Stimulated activated CD8-positive, alpha-beta memory T cell treated with anti-CD3 and anti-CD28 coated beads, Interleukin-4, amount 100 ng/mL, for 1 hour (primary cell): ENCODE measurements at places on chromosomes 7 and 10.

DNA sequence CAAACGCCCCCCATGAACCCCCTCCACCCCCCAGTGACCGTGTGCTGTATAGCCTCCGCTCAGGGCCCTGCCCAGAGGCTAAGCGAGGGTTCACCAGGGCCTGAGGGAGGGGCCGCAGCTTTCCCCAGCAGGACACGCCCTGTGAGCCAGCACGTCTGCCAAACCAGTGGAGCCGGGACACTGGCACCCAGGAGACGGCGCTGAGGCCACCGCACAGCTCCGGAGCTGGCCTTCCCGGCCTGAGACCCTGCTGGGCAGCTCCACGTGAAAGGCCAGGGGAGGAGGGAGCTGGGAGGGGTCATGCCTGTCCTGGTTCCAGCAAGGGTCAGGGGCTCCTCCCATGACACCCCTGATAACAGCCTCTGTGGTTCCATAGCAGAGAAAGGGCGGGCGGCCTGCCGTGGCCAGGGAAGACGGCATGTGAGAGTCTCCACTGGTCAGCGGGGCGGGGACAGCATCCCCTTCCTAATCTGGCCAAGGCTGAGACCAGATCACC, 278.3 kb downstream of the ELFN1 start:
- no peak for DNase-seq

GRCh38 chr10:90180886-90181691, 479.7 kb downstream of the KIF20B start:
- no peak for DNase-seq

GRCh38 chr7:106752367-106752766, 91.4 kb upstream of the CCDC71L start:
- no peak for DNase-seq

- DNase-seq: no peak
Observed at GRCh38 chr10:60203993-60204618, 185.6 kb downstream of the ANK3 start.

DNA sequence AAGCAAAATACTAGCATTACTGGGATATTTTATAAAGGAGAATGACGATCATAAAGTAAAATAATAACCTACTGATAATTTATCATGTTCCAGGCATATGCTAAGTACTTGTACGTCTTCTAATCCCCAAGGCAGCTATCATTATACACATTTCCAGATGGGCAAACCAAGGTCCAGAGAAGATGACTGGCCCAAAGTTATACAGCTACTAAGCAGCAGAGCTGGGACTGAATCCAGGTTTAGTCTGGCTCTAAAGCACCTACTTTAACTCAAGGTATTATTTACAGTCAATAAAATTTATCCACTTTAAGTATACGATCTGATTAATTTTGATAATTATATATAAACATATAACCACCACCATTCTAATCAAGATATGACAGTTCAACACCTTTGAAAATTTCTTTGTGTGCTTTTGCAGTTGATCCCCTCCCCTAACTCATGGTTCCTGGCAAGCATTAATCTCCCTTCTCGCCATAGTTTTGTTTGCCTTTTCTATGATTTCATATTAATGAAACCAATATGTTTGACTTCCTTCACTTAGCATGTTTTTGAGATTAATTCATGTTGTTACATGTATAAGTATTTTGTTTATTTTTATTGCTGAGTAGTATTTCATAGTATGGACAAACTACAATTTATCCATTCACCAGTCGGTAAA, 126.7 kb downstream of the CPEB3 start:
- no peak for DNase-seq

GRCh38 chr7:85974176-85974575, 669.5 kb upstream of the GRM3 start:
- DNase-seq: no peak

DNA sequence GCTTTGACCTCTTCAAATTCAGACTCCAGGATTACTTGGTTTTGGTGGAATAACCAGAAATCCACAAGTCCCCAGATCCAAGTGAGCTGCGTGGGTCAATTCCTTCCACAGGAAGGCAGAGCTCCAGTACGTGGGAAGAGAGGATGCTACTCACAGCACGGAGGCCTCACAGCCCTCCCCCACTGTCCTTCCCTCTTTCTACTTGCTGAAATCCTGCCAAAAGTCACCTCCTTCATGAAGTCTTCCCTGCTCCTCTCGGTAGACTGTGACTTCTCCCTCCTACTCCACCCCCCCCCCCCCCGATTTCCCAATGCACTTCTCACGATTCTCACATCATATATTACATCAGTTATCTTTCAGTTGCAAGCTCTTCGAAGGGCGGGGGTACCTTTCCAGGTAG, 12.3 kb downstream of the CAMK2G start:
- no peak for DNase-seq

GRCh38 chr7:54812756-54813322, 53.8 kb upstream of the SEC61G start:
- no peak for DNase-seq

DNA sequence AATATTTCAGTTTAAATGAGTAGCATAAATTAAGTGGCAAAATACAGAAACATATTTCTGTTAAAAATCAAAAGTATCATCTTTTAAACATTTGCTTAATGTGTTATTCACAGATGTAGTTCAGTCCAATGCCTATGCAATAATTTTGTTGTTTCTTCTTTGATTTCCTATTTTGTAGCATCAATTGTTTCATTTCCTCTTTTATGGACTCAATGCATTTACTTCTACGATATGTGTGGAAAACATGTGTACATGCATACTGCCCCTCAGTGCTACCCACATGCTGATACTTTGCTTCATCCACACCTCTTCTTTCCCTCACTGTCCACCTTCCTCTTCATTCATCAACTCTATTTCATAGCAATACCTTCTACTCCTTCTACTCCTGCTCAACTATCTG, 108.1 kb downstream of the PTN start:
- DNase-seq: no peak

GRCh38 chr10:89425000-89425399, 10.6 kb downstream of the IFIT5 start:
- DNase-seq: no peak

- DNase-seq: no peak
Observed at GRCh38 chr7:116173051-116174028, 37.0 kb upstream of the TES start.

DNA sequence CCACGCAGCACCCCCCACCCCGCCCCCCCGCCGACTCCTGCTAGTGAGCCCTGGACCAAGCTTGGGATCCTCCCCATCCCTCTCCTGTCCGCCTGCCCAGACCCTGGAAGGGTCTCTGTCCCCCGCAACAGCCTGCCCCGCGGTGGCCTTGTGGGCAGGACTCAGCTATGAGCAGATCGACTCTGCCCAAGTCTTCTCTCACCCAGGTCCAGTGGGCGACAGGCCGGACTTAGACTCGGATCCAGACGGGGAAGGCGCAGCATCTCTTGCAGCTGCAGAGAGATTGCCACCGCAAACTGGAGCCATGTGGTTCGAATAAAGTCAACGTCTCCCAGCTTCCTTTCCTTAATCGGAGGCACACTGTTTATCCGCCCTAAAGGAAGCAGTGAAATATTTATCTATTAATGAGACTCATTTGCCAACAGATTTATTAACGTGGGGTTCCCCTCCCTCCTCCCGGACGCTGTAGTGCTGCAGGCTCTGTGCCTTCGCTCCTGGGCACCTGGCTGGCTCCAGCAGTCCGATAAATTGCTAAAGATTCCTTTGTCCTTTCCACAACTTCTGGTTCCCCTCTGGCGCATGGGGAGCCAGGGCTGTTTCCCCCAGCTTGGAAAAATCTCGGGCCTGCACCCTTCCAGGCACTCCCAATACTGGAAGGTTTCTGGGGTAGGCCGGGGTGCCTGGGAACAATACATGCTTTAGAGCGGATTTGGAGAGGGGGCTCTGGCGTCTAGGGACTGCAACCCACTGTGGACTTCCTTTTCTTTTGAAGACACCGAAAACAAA, 634 bp upstream of the HOXA7 start:
- no peak for DNase-seq

DNA sequence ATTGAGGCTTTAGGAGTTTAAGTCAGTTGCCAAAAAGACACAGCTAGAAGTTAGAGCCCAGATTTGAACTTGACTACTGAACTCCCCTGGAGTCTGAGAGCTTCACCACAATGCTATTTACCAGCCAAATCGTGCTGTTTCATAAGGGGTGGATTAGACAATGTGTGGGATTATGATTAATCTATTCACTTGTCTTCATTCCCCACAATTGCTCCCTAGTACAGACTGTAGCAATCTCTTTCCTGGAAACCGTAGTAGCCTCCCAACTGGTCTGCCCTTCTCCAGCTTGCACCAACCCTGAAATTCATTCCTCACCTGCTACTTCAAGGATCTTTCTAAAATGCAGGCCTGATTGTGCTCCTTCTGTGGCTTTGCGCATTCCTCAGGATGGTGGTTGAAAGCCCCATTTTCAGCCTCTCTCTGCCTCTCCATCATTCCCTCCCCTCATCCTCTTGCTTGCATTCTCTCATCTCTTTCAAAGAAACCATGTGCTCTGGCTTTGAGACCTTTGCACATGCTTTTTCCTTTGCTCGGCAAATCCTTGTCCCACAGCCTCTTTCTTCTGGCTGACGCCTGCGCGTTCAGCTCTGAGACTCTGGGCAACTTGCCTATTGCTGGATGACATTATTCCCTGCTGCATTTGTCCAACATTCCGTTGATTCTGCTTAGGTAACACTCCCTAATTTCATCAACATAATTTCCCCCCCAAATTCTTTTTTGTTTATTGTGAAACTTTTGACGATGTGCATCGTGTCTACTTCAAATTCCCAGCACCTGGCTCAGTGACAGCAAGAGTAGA, 145.1 kb downstream of the ADRA2A start:
- DNase-seq: no peak

- no peak for DNase-seq
Observed at GRCh38 chr10:81036257-81036656, 498.6 kb downstream of the SH2D4B start.

GRCh38 chr10:48533540-48533939, 71.3 kb downstream of the ARHGAP22 start:
- DNase-seq: no peak

DNA sequence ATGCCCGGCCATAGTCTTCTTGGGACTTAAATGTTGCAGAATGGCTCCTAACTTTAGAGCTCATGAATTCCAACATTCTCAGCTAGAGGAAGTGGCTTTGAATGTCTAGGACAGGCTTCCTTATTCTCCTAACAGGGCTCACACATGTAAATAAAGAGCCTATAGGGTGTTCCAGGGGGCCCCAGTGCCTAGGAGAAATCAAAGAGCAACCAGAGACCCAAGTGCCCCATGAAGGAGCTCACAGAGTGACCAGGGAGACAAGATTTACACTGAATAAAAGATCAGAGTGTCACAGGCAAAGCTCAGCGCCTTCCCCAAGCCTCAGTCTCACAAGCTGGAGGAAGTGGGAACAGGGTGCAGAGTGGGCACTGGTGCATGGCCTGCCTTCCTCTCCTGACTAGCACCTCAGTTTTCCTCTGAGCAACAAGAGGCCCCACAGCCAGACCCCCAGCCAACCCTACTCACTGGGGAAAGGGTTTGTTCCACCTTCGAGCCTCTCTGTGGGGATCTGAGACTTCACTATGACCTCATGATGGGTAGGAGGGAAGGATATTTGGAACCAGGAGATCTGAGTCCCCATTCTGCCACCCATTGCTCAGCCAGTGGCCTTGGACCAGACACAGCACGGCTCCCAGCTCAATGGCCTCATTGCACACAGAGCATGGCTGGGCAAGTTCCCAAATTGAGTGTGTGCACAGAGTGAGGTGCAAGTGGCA, 16.0 kb downstream of the TMEM273 start:
- DNase-seq: no peak

- DNase-seq: no peak
Observed at GRCh38 chr7:85115006-85115405, 71.8 kb downstream of the SEMA3D start.

GRCh38 chr7:33195264-33195663, 65.9 kb downstream of the BBS9 start:
- DNase-seq: no peak

- no peak for DNase-seq
Observed at GRCh38 chr10:25896421-25896820, 37.6 kb upstream of the MYO3A start.

DNA sequence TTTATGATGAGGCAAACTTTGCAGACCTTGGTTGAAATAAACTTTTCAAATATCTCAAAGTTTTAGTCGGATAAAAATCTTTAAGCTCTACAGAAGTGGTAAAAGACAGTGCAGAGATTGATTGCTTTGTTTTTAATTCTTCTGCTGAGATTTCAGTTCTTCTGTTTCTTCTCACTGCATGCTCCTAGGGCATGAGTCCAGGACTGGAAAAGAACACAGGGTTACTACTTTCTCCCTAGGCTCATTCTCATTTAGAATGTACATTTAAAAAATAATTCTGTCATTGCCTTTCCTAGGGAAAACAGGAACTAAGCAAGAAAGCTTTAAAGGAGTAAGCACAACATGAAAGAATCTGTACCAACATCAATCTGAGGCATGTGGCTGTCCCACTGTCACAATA, 256.7 kb upstream of the DGKB start:
- no peak for DNase-seq

DNA sequence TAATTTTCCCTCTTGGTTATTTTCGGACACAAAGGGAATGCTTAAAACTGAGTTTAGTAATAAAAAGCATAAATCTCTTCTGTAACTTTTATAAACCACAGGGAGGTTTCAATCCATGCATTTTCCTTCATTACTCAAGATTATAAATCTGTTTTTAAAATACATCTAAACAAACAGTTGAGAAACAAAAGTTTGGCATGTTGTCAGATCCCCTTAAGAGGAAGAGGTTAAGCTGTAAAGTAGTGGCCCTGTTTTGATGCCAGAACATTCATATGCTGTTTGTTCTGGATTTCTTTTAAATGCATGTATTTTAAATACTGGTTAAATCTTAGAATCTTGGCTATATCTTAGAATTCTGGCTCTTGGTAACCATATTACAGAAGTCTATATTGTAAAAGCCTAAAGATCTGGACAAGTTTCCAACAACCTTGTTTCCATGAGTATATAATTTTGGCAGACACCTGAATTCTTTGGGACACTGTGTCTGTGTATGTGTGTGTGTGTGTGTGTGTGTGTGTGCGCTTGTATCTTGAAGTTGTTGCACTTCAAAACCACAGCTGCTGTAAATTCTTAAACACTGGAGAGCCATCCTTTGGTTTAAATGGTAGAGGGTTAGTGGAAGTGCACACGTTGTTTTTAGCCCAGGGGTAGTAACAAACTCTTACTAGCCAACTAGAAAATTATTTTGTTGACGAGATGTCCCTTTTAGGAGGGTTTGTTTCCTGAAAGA, 6.8 kb upstream of the SEMA4G start:
- no peak for DNase-seq

DNA sequence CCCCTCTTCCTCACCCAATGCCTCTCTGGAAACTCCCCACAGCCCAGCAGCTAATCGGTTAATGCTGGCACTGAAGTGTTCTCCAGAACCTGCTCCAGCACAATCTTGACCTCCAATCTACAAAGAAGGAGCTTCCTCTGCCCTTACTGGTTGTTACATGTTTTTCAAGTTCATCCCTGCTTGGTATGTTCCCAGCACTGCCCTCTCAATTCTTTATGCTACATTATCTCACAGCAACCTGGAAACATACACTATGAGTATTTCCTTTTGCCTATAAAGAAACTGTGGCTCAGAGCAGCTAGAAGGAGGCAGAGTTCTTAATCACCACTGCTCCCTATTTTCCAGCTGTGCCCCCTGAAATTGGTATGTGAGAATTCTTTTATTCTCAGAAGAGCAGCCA, 84.1 kb upstream of the KMT2E start:
- DNase-seq: no peak
